Bronchial smooth muscle cell (primary cell): ENCODE measurements at places on chromosomes 1 and 21. TPM values are rescaled to one million over a fixed set of nuclear protein-coding genes. Genes with fewer than 3 reads are reported as not detected.

Gene SPATA17
- 0.63 and 1.4 TPM in 2 replicates for total RNA-seq

Gene NBPF4
- not detected in 2 replicates for total RNA-seq

Gene S100A1
- total RNA-seq: 0.63 TPM in 1 of 2 replicates, not detected in the other

Gene GBP4
- total RNA-seq: 0.16 and 0.26 TPM in 2 replicates

Gene GPR37L1
- under 0.01 TPM in 1 of 2 replicates, not detected in the other for total RNA-seq

Gene S100A7
- not detected in 2 replicates for total RNA-seq

Gene AKT3
- 23.3 and 24.0 TPM in 2 replicates for total RNA-seq

Gene OLIG2
- not detected in 2 replicates for total RNA-seq

Gene SPRR3
- total RNA-seq: 0.43 TPM in 1 of 2 replicates, not detected in the other

Gene OR2L5
- under 0.01 TPM in 1 of 2 replicates, not detected in the other for total RNA-seq

Gene CD1E
- not detected in 2 replicates for total RNA-seq

Gene PPIAL4G
- under 0.01 TPM in 1 of 2 replicates, not detected in the other for total RNA-seq

Gene PLA2G5
- 0.09 and 4.3 TPM in 2 replicates for total RNA-seq

Gene SLC5A3
- 9.4 and 12.1 TPM in 2 replicates for total RNA-seq

Gene CDK18
- total RNA-seq: 0.09 and 0.16 TPM in 2 replicates

Gene THEM5
- total RNA-seq: not detected in 2 replicates

Gene RPTN
- not detected in 2 replicates for total RNA-seq

Gene PCAT6
- total RNA-seq: 0.16 TPM in 1 of 2 replicates, not detected in the other

Gene GUCA2B
- not detected in 2 replicates for total RNA-seq

Gene PCBP3
- total RNA-seq: 0.69 and 1.1 TPM in 2 replicates

Gene ACTA1
- not detected in 2 replicates for total RNA-seq

Gene BATF3
- 0.26 and 0.47 TPM in 2 replicates for total RNA-seq

Gene PEX10
- 26.4 and 28.5 TPM in 2 replicates for total RNA-seq

Gene TTC22
- not detected in 2 replicates for total RNA-seq

Gene CRTC2
- 2.7 TPM in 2 replicates for total RNA-seq

Gene NID1
- 22.4 and 40.4 TPM in 2 replicates for total RNA-seq

Gene IL20
- total RNA-seq: not detected in 2 replicates

Gene ARF1
- 170 and 203 TPM in 2 replicates for total RNA-seq

Gene SV2A
- 11.8 and 16.0 TPM in 2 replicates for total RNA-seq

Gene PGLYRP4
- total RNA-seq: not detected in 2 replicates

Gene EXO1
- 1.0 and 1.9 TPM in 2 replicates for total RNA-seq

Gene SEC16B
- total RNA-seq: 2.7 and 4.1 TPM in 2 replicates

Gene OLFML2B
- 5.5 and 6.8 TPM in 2 replicates for total RNA-seq

Gene SPATA46
- total RNA-seq: not detected in 2 replicates

Gene DDAH1
- total RNA-seq: 3.5 and 8.2 TPM in 2 replicates

Gene TTLL10
- not detected in 2 replicates for total RNA-seq

Gene KCNN3
- total RNA-seq: under 0.01 TPM in 1 of 2 replicates, not detected in the other

Gene CNKSR1
- not detected in 2 replicates for total RNA-seq

Gene EPHA8
- total RNA-seq: not detected in 2 replicates

Gene SNRPE
- total RNA-seq: 54.7 and 63.3 TPM in 2 replicates

Gene SON
- total RNA-seq: 90.8 and 93.6 TPM in 2 replicates

Gene RHEX
- not detected in 2 replicates for total RNA-seq

Gene TCHHL1
- not detected in 2 replicates for total RNA-seq

Gene CXADR
- total RNA-seq: 0.16 and 0.26 TPM in 2 replicates

Gene ZYG11A
- total RNA-seq: 0.60 and 0.63 TPM in 2 replicates

Gene CDCA8
- total RNA-seq: 0.26 and 1.1 TPM in 2 replicates

Gene RNF220
- 32.0 and 52.4 TPM in 2 replicates for total RNA-seq
